ENCODE measurements at places on chromosomes 1 and 21. TPM values are rescaled to one million over a fixed set of nuclear protein-coding genes. Genes with fewer than 3 reads are reported as not detected.
A peak's percentile ranks its signal among the peaks of the same experiment; 100 is the strongest.

GRCh38 chr1:67882196-67882958, 49.1 kb upstream of the GNG12 start:
- DNase-seq, result no peak

DNA sequence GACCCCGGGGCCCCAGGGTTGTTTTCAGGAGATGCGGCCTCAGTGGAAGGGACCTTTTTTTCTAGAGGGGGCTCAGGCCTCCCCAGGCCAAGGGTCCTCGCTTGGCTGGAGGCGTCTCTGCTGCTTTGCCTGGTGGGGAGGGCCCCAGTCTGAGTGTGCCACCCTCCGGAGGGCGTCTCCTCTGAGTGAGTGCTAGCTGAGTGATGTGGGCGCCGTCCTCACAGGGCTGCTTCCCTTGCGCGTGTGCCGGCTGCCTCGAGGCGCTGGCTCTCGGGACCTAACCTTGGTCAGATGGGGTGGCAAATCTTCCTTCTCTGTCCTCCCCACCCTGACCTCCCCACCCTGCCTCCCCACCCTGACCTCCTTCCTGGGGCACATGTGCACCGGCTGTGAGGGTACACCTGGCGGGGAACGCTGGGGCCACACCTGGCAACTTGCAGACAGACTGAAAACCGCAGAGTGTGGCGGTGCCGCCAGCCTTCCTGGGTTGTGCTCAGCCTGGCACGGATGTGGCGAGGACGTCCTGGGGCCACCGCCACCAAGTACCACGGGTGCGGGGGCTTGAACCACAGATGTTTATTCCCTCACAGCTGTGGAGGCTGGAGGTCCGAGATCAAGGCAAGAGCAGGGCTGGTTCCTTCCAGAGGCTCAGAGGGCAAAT, 93.0 kb upstream of the TTC34 start:
- DNase-seq, result no peak

GRCh38 chr1:112460615-112461014, 48.1 kb upstream of the WNT2B start:
- no peak for DNase-seq

GRCh38 chr1:236397173-236397759, 3.2 kb downstream of the EDARADD start:
- no peak for DNase-seq

DNA sequence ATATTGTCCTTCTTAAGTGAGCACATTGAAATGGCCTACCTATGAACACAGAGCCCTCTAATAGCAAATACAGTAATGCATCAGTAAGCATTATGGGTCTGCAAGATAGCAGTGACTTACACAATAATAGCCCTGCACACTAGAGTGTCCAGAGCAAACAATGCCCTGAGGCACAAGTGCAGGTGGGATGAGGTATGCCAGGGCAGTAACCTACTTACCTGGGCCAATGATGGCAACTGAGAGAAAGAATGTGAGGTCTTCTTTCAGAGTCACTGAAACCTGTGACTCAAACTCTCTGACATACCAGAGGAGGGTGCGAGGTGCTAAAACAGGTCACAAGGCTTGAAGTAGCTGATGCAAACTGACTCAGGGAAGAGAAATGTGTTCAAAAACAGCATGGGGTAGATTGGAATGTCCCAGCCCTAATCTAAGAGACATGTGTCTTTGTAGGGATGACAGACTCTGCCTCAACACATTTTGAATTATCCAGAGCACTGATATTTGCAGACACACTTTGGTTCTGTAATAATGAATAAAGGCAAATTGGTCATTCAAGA, 168.5 kb upstream of the RUNX1 start:
- no peak for DNase-seq

- DNase-seq, result no peak
Measured at GRCh38 chr1:156103521-156103947, 11.0 kb upstream of the LMNA start.

DNA sequence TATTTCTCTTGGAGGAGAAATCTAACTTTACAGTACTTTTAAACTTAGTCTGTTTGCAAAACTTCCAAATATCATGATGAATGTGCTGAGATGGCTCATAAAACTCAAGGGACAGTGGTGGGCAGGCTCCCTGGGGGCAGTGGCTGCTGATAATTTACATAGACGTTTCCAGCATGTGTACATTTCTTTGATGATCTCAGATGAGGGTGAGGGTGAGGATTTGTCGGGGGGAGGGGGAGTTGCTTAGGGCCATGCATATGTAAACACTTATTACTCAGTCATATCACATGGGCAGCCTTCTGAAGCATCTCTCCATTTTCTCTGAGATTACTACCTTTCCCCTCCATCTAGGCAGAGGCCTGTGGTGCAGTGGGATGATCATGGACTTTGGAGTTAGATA, 152.9 kb upstream of the HMGB4 start:
- no peak for DNase-seq

DNA sequence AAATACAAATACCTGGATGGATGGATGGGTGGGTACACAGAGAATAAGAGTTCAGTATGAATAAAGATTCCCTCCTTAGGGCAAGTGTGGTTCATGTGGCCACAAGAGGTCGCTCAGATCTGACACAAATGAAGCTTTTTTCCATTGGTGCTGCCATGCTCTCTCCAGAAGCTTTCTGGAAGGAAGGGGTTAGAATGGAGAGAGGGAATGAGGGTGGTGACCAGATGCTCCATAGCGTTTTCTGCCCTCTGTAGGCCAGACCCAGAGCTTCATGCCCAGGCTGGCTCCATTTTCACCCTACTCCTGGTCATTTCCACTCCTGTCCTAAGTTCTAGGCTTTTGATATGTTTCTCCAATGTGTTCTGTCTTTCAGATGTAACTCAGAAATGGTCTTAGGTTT, 3.3 kb upstream of the FCRL6 start:
- DNase-seq, result no peak

DNA sequence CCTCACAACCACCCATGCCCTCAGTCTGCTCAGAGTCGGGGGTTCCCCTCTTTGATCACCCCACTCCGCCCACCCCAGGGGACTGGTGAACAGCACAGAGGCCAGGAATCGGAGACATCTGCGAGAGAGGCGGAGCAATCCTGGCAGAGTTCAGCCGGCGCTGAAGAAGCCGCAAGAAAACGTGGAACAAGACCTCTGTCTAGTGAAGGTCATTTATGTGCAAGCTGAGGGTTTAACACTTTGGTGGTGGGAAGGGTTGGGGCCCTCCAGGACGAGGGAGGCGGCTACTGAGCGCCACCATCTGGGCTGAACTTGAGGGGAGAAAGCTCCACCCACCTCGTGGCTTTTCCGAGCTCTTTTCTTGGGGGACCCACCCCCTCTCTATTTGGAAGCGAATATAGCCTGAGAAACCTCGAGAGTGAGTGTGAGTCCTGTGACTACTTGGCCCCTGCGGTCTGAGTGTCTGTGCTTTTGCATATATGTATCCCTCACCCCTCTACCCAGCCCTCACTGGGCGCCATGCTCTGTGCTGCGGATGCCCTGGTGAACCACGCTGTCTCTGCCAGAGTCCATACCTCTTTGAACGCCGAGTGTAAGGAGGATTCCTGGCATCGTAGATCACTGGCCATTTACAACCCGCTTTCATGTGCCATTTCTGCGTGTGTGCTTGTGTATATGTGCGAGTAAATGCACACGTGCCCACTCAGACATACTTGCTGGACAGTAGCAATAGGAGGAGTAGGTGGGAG, 1.2 kb upstream of the EPHA10 start:
- no peak for DNase-seq

DNA sequence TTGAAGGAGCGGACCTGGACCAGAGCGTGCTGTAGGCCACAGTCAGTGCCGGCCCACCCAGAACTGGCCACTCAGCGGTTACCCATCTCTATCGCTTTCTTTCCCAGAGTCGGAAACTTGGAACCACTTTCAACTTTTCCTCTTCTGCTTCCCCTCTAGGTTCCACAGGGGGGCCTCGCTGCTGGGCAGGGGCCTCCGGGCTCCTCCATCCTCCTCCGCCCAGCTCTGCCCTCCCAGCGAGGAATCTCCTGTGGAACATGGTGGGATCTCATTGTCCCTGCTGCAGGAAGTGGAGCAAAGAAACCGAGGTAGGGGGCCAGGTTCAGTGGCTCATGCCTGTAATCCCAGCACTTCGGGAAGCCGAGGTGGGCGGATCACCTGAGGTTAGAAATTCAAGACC, 139.2 kb downstream of the ETS2 start:
- no peak for DNase-seq

DNA sequence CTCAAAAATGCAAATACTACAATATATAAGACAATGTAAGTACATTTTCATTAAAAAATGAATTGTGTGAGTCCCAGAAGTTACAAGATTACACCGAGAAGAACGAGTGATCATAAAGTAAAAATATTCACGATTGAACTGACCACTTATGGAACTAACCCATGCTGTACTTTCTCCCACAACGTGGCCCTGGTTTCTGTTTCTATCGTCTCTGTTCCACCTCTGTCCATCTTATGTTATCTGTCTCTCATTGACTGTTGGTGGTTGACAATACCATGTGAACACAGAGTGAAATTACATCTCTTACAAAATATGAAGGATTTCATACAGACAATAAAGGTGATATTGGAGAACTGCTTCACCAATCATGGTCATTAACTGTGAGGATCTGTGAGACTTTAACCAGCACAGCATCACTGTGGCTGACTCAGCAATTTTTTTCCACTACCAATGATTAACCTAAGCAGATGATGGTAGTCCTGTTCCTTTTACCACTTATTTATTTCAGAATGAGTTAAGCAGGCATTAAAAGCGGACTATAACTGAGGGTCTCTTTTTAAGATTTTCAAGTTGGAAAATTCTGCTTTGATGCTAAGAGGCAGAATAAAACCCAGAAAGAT, 165.1 kb downstream of the TGFB2 start:
- no peak for DNase-seq

- no peak for DNase-seq
Measured at GRCh38 chr1:45381243-45381642, 41.0 kb upstream of the MUTYH start.

DNA sequence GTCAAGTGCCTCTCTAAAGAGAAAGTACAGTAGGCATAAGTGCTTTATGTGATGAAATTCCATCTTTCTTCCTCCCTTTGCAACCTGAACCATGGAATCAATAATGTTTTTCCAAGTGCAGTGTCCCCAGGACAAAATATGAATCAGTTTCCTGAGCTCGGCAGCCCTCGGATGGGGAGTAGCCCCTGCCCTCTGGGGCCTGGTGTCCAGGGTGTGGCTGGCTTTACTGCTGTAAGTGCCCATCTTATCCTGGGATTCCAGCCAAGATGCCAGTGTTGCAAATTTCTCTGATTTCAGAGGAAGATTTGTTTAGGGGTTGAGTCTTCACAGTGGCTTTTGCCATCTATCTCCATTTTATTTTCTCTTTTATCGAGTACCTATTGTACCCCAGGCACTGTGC, 40.5 kb upstream of the SRP9 start:
- DNase-seq, result no peak

DNA sequence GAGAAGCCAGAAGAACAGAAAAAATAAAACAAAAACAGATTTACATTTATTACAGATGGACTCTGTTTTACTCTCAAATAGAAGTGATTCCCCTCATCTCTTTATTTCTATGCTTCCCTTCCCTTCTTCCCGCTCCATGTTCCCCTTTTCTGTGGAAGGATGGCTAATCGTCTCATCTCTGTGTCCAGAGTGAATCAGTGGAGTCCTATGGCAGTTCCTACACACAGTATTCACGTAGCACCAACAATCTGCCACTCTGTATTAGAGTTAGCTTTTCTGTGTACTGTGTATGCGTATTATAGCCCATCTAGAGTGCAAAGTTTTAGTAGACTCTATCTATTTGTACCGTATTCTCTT, 6.8 kb upstream of the ERO1B start:
- no peak for DNase-seq

DNA sequence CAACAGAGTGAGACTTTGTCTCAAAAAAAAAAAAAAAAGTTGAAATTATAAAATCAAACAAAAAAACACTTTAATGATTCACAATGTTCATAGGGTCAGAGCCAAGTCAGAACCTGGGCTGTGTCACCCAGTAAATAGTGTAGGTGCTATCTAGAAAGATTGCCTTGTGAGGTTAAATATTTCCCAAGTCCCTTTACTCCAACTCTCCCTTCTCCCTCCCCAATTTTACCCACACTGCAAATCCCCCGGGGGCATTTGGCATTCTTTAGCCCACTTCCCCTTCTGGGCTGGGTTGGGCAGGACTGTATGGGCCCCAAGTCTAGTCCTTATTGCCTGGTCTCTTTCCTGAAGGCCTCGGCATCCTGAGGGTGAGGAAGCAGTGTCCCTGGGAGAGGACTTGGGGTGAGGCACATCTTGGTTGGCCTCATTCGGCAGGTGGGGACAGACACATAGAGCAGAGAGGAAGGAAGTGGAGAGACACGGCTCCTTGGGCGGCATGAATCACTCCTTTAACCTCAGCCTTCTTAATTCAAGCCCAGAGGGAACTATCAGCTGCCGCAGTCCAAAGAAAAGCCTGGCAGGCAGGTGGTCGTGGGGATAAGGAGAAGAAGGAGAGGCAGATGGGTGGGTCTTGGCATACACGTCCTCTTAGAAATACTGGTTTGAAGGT, 8.2 kb downstream of the ADORA1 start:
- DNase-seq, result no peak

- no peak for DNase-seq
Measured at GRCh38 chr1:22418312-22418711, 33.3 kb upstream of the ZBTB40 start.

DNA sequence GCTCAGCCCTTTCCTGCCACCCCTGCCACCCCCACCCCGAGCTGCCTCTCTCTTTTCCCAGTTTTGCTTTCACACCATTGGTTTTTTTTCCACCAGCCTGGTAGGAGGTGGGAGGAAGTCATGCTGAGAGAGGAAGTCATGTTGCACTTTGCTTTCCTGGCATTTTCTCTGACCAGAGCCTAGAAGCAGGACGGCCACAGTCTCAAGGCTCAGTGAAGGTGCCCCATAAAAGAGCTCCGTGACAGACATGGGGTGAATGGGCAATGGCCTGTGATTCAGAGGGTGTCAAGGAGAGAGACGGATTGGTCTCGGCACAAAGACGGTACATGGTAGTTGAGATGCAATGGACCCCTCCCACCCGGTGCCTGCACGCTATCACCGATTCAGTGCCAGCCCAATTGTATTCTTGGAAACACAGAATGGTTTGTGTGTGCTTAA, 42.1 kb upstream of the DMRTB1 start:
- DNase-seq, result no peak

- DNase-seq, result peak; percentile 77
Measured at GRCh38 chr1:229203030-229203751, 67.7 kb upstream of the RAB4A start.

Gene IL19
- 0.88 TPM for polyA plus RNA-seq

Gene AKT3
- 32.9 TPM for polyA plus RNA-seq

Gene ATP1A2
- 5.0 TPM for polyA plus RNA-seq

Gene ARTN
- 1.1 TPM for polyA plus RNA-seq

Gene EXO1
- 13.2 TPM for polyA plus RNA-seq

Gene APCS
- polyA plus RNA-seq, result not detected

Gene AK5
- 5.3 TPM for polyA plus RNA-seq

Gene KRTAP13-2
- polyA plus RNA-seq, result not detected

Gene TEDDM1
- polyA plus RNA-seq, result 0.08 TPM

Gene CLCA1
- polyA plus RNA-seq, result not detected

Gene GCSAML
- polyA plus RNA-seq, result 1.1 TPM

Gene KLF17
- polyA plus RNA-seq, result not detected

Gene CBS
- 15.9 TPM for polyA plus RNA-seq

Gene NBPF6
- not detected for polyA plus RNA-seq

Gene TP73
- polyA plus RNA-seq, result 0.97 TPM

Gene MCOLN3
- polyA plus RNA-seq, result 16.2 TPM

Gene PTPN7
- 1.8 TPM for polyA plus RNA-seq

Gene NBL1
- 24.5 TPM for polyA plus RNA-seq
